Left kidney (tissue), 8 donors: ENCODE measurements at places on chromosomes 5 and 9.

GRCh38 chr5:137751869-137752491 lies 2.2 kb downstream of the HNRNPA0 start:
- peak; percentile 74 for DNase-seq

- no peak for DNase-seq
These were observed 26.4 kb upstream of the TOMM5 start for GRCh38 chr9:37618817-37619216.

DNA sequence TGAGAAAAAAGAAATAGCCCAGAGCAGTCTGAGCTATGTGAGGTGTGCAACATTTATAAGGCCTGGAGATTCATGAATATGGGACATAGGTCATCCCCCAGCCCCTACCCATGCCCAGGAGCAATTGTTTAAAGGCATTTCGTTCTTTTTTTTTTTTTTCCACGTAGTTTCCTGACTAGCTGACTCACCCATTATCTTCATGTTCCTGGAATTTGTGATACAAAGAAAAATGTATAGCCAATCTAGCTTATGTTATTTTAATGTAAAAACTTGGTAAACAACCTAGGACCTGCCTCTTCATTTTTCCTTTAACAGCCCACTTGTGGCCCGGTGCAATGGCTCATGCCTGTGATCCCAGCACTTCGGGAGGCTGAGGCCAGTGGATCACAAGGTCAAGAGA lies 81.3 kb downstream of the OSTF1 start:
- DNase-seq: no peak

- no peak for DNase-seq
These were observed 60.4 kb upstream of the ERCC6L2 start for GRCh38 chr9:95815133-95815532.

DNA sequence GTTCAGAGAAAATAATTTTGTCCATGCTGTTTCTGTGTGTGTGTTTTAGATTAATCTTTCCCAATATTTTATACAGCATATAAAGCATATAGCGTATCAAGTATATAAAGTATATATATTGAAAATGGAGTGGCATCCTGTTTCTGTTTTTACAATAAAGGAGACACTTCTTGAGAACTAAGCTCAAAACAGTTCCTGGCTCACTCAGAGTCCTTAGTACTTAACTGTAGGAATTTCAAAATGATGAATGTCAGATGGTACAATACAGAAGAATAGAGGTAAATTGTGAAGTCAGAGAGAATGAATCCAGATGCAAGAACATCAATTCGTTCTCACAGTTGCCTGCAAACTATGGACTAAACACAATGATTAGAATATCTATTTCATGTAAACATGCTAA lies 68.7 kb upstream of the TAS2R1 start:
- no peak for DNase-seq

DNA sequence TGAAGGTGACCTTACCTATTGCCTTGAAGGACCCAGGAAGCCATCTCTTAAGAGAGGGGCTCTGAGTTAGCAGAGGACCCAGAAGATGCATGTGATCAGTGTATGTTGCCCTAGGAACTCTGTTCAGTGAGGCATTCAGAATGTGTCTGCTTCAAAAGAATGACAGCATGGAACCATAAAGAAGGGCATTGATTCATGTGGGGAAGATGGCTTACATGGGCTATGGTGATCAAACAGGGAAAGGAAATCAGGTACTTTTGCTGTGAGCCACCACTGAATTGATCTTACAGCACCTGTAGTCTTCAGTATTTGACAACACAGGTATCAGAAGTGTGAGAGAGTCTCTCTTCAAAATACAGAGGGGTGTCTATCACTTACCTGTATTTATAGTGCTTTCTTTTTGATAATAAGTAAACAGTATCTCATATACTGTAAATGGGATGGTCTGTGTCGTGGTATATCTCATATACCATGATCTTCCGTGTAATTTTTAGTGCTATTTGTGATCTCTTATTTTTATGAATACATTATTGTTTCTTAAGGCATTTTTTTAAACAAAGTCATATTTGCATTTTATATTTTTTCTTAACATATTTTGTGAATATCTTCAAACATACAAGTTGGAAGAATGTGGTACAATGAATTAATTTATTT lies 57.0 kb downstream of the FOCAD start:
- DNase-seq: no peak

GRCh38 chr5:38806775-38807258 lies 39.0 kb upstream of the OSMR start:
- no peak for DNase-seq

DNA sequence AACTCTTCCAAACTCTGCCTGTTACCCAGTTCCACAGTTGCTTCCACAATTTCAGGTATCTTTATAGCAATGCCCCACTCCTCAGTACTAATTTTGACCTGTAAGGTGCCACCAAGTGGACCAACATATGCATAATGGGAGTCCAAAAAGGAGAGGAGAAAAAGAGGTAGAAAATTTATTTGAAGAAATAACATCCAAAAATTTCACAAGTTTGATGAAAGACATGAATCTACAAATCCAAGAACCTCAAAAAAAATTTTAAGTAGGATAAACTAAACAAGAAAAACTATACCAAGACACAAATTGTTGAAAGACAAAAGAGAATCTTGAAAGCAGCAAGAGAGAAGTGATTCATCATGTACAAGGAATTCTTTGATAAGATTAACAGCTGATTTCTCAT lies 79.8 kb downstream of the BARX1 start:
- no peak for DNase-seq

GRCh38 chr9:117825609-117826347 lies 121.6 kb downstream of the TLR4 start:
- DNase-seq: no peak

DNA sequence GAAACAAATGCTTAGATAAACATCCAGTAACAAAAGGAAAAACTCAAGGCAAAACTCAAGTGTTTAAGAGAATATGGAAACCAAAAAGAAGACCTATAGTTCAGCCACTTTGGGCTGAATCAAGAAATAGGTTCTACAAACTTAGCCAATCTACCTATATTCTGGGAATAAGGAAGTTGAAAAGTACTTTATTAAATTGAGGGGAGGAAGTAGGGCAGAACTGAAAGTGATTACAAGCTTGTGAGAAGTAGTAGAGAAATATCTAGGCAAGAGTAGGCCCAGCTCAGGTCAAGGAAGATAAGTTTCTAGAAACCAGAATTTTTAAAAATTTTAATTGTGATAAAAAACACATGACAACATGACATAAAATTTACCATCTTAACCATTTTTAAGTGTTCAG lies 384.8 kb upstream of the PCSK5 start:
- DNase-seq: no peak

DNA sequence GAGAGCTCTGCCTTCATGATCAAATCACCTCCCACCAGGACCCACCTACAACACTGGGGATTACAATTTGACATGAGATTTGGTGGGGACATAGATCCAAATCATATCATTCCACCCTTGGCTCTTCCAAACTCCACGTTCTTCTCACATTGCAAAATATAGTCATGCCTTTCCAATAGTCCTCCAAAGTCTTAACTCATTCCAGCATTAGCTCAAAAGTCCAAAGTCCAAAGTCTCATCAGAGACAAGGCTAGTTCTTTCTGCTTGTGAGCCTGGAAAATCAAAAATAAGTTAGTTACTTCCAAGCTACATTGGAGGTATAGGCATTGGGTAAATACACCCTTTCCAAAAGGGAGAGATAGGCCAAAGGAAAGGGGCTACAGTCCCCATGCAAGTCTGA lies 186.9 kb upstream of the PAPPA start:
- DNase-seq: no peak

DNA sequence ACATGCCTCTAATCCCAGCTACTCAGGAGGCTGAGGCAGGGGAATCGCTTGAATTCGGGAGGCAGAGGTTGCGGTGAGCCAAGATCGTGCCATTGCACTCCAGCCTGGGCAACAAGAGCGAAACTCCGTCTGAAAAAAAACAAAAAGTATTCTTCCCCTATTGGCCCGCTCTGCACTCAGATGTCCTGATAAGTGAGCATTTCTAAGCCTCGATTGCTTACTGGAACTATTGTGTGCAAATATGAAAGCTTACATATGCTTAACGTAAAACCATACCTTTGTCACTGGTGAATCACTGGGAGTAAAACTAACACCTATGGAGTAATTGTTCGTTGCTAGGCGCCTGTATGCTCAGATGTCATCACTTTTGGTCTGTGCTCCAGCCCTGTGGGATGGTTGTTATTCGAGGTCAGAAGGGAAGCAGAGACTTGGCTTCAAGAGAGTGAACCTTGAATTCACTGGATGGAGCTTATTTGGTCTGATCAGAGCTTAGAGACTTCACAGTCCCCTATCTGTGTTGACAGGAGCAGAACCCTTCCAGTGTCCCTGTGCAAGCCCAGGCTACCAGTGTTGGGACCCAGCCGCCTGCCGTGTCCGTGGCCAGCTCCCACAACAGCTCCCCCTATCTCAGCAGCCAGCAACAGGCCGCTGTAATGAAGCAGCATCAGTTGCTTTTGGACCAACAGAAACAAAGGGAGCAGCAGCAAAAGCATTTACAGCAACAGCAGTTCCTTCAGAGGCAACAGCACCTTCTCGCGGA lies 25.3 kb upstream of the LTC4S start:
- no peak for DNase-seq

GRCh38 chr9:89690334-89690912 lies 85.6 kb downstream of the GADD45G start:
- no peak for DNase-seq

DNA sequence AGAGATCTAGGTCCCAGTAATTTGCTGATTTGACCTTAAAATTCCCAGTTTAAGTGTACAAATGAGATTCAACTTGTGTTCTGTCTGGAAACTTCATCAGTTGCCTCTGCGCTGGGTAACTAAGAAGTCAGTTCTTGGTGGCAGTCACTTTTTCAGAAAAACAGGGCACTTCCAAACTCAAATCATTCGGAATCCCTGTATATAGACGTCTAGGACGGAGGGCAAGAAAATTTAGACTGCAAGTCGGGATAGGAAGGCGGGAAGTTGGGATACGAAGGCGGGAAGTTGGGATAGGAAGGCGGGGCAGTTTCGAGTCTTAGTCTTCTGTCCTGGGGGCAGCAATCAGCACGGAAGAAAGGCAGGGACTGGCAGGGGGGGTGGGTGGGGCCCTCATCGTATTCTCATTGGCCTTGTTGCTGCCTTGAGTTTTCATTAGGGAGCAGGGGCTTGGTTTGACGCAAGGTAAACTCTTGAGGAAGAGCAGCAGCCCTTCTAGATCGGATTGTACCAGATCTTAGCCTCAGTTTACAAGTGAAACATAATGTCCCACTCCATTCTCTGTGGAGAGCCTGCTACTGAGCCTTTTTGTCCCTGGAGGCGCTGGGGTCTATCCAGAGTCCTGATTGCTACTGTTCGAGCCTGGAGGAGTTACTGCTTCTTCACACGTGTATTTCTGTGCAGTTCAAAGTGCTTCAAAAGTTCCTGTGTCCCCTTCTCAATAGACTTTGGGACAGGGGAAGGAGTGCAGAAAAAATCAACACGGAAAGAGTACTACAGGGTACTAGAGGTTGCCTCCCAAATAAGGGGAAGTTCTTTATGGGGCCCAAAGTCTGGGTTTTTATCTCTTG lies 2.7 kb upstream of the PURA start:
- DNase-seq: no peak

GRCh38 chr5:154493274-154493673 lies 15.2 kb upstream of the HAND1 start:
- no peak for DNase-seq

DNA sequence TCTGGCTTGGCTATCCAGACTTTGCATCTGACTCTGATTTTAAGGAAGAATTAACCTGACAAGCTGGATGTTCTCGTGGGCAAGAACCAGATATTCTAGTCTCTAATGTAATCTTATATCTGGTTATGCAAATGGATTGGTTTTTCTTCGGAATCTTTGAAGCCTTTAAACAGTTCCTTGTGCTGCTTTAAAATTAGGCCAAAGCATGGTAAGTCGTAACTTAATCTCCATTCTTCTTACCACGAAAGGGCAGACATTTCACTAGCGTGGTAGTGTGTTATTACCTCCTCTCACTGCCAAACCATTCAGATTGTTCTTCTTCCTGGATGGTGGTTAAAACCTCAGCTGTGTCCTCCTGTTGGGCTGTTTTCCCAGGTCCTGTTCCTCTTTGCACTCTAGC lies 34.1 kb upstream of the TTC23L start:
- DNase-seq: no peak

DNA sequence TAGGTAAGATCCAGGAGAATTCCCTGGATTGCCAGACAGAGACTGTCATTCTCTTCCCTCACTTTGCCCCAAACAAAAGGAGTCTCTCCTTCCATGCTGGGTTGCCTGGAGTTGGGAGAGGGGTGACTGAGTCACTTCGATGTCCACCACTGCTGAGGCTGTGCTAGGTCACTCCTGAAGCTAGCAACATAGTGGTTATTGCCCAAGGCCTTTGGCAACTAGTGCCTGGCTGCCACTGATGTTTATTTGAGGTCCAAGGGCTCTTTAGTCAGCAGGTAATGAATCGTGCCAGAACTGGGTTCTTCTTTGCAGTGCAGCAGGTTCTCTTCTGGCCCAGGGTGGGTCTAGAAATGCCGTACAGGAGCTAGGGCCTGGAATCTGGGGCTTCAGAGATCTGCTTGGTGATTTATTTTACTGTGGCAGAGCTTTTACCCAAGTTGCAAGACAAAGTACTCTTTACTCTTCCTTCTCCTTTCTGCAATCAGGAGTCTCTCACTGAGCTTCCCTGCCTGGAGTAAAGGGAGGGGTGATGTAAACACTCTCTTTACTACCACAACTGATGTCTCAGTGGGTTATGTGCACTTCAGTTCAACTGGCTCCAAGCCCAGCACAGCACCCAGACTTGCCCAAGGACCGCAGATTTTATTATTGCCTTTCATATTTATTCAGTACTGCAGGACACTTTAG lies 155.7 kb upstream of the SH3GL2 start:
- no peak for DNase-seq

- no peak for DNase-seq
These were observed 64.9 kb upstream of the ELL2 start for GRCh38 chr5:96026406-96027041.

DNA sequence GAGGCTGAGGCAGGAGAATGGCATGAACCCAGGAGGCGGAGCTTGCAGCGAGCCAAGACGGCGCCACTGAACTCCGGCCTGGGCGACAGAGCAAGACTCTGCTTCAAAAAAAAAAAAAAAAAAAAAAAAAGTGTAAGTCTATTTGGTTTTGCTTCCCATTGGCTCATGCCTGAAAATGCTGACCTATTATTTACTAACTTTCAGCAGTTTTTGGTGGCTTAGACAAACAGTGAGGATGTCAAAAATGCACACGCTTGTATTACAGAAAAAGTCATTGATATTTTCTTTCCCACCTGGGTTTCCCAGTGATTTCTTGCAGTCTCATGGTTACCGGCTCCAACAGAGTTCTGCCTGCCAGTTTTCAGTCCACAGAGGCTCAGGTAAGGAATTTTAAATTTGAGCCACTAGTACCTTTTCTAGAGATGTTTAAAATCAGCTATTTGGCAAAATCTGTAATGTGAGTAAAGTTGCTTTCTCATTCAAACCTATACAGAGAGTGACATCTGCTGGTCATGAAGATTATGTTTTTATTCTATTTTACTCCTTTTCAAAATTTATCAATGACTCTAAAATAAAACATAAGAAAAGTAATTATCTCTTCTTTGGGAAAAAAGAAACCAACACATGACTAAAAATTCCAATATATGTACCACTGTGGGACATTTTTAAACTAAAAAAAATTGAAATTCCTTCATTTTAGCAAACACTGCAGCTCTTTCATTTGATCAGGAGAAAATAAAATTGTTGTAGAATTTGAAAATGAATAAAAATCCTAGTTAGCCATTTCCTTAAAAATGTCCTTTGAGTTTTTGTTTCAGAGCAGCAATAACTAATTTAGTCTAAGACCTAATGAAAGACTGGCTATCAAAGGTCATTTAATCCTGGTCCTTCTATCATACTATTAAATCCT lies 8.8 kb downstream of the FAM200C start:
- DNase-seq: no peak
